ENCODE measurements at places on chromosomes 11 and 22.

GRCh38 chr11:77502346-77502905, 28.5 kb upstream of the PAK1 start:
- DNase-seq = no peak

DNA sequence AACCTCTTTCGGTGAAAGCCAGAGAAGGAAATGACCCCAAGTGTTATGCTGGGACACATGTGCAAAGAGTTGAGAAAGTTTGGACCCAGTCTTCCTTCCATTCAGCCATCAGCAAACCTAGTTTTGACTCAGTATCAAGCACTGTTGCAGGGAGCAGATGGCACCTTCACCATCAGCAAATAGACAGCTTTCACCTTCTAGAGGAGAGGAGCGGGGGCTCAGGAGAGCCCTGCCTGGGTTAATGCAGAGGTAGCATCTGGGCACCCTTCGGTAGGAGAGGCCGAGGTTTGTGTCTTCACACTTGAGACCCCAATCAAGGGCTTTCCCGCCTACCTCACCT, 16.2 kb upstream of the MFRP start:
- DNase-seq = no peak

DNA sequence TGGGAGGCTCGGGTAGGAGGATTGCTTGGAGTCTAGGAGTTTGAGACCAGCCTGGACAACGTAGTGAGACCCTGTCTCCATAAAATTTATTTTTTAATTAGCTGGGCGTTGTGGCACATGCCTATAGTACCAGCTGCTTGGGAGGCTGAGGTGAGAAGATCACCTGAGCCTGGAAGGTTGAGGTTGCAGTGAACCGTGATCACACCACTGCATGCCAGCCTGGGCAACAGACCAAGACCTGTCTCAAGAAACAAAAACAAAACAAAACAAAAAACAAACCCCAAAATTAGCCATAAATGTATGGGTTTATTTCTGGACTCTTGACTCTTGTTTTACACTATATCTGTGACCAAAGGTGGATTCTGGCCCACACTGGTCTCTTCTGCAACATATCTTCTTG, 41.6 kb downstream of the EIF3F start:
- no peak for DNase-seq

- DNase-seq = no peak
Observed at GRCh38 chr11:2399488-2400068, 972 bp upstream of the TSSC4 start.

GRCh38 chr11:12179531-12179930, 69.1 kb downstream of the MICAL2 start:
- DNase-seq = no peak

Measured in D721Med (cell line).